Foreskin keratinocyte (primary cell): ENCODE measurements at places on chromosomes 13 and 19.

- DNase-seq = no peak
These were observed 117.7 kb upstream of the ABCC4 start for GRCh38 chr13:95418946-95419345.

GRCh38 chr13:33290421-33290965, 4.9 kb upstream of the STARD13 start:
- no peak for DNase-seq

- DNase-seq = peak; percentile 23
These were observed 29.8 kb upstream of the ZNF675 start for GRCh38 chr19:23716792-23717191.

DNA sequence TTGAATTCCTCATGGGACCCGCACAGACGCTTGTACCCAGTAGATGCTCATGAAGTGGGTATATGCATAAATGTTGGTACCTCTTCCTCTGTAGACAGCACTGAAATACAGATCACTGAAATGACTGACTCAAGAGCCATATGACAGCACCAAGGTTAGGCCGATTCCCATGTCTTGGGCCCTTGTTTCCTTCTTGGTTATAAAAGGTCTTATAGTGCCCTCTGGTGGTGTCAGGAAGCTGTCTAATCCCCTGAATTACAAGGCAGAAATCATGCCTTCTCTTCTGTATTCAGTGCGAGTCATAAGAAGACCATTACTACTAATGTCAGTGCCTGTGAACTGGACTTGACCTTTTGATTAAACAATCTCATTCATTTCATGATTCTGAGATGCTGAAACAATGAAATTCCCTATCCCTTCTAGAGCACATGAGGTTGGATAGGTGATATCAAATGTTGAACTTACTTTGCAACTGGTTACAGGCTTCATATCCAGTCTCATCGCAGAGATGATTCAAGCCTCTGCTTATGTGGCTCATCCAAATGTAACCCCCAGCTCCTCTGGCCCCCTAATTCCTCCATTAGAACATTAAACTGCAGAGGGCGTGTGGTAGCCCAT, 59.7 kb downstream of the SPATA13 start:
- DNase-seq = no peak
